ENCODE measurements at places on chromosomes 12 and 14.

GRCh38 chr14:32457213-32457920 lies 128.3 kb downstream of the AKAP6 start:
- no peak for DNase-seq

DNA sequence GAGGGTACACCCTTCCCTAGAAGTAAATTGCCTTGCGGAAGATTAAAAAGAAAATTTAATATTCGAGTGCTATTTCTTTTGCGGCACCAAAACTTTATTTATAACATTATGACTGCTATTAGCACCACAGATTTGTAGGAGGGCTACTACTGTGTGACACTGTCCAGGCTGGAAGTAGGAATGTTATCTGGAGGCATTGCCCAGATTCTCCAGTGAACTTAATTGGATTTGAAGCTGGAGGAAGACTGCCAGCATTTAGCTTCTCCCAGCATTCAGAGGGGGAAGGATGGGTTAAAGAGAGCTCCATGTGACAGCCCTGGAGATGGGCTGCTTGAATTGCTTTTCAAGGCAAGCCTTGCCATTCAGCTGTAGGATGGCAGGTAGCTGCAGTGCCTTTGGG lies 107.0 kb upstream of the RBM19 start:
- DNase-seq = no peak

GRCh38 chr14:106506881-106507305 lies 980.5 kb downstream of the TMEM121 start:
- peak; percentile 69 for DNase-seq

- DNase-seq = peak; percentile 37
Observed at GRCh38 chr12:132872975-132873421, 14.4 kb downstream of the CHFR start.

DNA sequence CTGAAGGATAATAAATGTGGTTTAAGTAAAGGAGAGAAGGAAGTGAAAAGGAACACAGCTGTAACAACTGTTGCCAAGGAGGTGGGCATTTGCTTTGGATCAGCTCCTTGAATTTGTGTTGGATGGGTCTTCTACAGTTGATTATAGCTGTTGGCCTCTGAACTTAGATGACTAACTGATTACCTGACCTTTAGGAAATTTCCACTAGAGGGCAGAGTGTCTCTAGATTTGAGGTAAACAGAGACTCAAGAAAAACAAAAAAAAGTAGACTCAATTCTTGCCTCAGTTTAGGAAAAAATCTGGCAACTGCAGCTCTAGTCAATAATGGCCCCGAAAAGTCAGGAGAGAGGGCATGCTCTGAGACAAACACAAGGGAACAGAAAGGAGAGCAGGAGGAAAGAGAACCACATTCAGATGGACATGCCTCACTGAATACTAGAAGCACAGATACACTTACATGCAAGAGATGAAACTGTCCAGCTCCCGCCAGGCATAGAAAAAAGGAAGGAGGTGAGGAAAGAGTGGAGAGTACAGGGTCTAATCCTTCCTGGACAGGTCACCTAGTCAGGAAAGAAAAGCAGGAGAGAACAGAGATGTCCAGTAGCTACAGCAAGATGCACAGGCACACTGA lies 20.6 kb downstream of the COX14 start:
- peak; percentile 37 for DNase-seq

GRCh38 chr12:98439981-98440581 lies 75.3 kb upstream of the TMPO start:
- no peak for DNase-seq

DNA sequence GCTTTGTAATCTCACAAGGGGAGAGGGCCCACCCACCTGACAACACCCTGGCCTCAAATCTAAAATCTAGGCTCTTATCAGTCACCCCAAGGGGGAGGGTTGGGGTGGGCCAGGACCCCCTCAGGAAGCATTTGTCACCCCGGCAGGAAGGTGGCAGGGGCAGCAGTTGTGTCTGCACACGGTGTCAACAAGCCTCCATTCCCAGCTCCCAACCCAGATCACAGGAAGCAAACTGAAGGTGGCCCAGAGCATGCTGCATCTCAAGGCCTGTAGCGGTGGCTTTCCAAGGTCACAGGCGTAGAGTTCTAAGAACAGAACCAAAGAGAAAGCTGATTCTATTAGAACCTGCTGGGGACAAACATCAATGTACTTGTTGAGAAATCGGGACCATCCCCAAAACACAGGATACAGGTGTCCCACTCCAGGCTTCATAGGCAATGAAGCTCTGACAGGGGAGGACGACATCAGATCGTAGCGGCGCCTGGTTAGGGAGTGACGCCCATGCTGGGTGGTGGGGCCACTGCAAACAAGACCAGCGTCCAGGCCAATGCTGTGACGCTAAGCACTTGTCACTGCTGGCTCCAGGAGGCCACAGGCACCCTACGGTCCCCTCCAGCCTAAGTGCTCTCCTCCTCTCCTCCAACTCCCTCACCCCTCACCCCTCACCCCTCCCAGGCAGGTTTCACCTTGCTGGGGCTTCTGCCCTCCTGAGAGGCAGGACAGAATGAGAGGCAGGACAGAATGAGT lies 52.9 kb downstream of the CCDC88C start:
- no peak for DNase-seq

- no peak for DNase-seq
Observed at GRCh38 chr12:91567100-91567485, 384.5 kb upstream of the DCN start.

DNA sequence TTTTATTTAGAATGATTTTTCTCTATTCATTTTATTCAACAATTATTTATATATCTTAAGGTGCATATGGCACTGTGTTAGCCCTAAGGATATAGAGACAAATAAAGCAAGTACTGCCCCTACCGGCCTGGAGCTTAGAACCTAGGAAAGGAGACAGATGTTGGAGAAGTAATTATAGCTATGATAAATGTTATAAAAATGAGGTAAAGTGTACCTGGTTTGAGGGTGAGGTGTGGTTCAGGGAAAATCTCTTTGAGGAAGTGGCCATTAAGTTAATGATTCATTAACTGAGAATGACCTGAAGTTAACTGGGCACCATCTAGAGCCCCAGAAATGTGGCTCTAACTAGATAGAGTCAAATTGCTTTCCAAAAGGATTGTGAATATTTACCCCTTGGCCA lies 31.9 kb downstream of the CDKL1 start:
- DNase-seq = no peak

DNA sequence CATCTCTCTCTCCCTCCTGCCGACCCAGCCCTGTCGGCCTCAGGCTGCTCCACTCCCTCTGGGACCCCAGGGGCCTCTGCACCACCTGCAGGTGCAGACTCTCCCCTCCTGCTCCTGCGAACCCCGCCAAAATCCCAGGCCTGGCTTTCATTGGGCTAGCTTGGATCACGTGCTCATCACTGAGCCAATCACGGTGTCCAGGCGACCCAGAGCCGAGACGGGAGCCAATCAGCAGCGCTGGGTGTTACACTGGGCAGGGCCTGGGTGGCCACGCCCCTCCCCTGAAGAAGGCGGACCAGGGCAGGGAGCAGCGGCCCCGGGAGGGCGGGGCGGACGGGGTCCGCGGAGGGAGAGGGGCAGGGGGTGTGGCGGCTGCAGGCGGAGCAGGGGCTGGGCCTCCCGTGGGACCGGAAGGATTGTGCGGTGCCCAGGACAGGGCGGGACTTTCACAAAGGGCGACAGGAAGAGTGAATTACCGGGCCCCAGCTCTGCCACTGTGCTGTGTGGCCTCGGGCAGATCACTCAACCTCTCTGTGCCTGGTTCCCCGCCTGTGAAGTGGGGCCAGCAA lies 66.6 kb upstream of the FBRSL1 start:
- DNase-seq = no peak

DNA sequence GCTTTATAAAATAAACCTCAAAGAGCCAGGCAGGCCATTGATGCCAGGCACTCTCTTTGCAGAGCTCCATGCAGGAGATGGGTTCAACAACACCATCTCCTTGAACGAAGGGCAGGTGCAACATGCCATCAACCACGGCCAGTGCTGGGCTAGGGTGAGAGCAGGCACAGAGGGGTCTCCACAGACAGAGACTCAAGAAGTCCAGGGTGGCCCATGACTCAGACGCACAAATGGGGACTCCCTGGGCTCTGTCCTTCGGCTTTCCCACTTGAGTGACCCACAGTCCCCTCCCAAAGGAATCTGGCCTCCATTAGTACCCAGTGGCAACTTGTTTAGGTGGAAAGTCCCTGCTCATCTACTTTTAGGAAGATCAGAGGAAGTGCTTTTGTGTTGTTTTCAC lies 124.4 kb upstream of the PZP start:
- no peak for DNase-seq

DNA sequence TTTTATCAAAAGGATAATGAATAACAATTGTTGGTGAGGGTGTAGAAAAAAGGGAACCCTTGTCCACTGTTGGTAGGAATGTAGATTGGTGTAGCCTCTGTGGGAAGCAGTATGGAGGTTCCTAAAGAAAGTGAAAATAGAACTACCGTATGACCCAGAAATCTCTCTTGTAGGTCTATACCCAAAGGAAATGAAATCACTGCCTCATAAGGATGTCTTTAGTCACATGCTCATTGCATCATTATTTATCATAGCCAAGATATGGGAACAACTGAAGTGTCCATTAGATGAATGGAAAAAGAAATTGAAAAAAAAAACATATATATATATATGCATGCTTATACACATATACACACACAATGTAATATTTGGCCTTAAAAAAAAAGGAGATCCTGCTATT lies 158.8 kb upstream of the NPAS3 start:
- DNase-seq = no peak

- no peak for DNase-seq
Observed at GRCh38 chr12:47753021-47754001, 5.4 kb downstream of the RAPGEF3 start.

DNA sequence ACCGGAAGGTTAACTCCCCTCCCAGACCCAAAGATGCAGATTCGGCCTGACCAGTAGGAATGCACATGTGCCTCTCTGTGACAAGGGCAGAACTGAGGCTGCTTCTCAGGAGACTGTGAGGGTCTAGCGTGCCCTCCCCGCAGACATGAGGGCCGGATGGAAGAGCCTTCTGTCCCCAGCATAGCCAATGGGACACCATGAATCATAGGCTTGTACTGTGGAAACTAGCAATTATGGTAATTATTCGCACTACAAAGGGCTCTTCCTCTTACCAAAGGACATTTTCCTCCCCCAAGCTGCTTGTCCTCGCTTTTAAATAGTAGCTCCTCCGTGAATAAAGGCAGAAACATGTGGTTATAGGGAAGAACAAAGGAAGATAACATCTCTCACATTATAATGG lies 6.2 kb downstream of the COA8 start:
- DNase-seq = no peak

DNA sequence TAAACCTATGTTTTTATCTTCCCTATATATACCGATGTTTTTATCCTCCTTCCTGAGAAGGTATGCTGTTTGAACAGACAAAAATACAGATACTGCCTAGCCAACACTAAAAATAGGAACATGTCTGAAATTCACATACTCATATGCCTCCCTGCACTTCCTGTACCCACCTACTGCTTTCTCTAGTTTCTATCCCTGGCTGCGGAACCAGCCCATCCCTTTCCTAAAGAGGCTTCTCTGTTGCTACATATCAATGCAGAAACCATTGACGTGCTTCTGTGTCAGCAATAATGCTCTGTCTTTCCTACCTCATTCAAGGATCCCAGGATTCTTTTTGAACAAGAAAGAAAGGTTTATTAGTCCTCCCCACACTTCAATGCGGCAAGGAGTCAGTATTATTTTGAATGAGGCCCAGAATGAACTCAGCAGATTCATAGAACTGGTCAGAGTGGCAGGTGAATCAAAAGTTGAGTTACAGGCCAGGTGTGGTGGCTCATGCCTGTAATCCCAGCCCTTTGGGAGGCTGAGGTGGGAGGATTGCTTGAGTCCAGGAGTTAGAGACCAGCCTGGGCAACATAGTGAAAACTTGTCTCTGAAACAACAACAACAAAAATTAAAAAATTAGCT lies 67.8 kb upstream of the NAP1L1 start:
- DNase-seq = no peak

GRCh38 chr14:59284059-59284458 lies 95.6 kb downstream of the DAAM1 start:
- DNase-seq = no peak

DNA sequence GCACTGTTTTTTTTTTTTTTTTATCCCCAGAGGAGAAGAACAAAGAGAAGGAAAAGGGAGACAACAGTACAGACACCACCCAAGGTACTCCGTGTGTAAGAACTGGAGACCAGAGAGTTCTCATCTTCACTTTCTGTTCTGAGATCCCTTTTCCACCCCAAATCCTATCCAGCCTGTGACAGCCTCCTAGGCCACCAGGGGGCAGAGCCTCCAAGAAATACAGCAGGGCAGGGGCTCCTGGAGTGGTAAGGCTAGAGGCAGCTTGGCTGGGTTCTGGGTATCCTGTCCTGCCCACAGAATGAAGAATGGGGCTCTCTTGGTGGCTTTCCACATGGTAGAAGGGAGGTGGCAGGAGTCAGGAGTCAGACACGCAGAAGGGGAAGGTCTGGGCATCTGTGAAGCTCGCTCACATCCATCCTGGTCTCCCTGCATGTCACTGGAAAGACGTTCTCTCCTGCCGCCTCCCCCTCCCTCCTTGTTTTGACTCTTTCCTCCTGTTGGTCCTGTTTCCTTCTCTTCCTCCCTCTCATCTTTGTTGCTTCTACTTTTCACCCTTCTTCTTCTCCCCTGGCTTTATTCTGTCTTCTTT lies 12.0 kb downstream of the CLSTN3 start:
- peak; percentile 44 for DNase-seq

GRCh38 chr14:80212023-80212397 lies 706 bp upstream of the DIO2 start:
- DNase-seq = no peak

DNA sequence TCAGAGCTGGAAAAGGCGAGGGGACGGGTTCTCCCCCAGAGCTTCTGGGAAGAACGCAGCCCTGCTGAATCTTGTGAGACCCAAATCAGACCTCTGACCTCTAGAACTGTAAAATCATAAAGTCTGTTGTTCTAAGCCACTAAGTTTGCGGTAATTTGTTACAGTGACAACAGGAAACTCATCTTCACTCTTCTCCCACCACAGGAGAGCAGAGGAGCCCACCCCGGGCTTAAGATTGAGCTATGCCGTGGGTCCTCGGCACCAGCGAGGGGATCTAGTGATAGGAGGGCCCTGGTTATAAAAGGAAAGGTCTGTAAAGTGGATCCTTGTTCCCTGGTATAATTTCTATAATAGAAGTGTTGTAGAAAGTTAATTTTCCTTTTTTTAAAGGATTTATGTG lies 7.6 kb downstream of the MLXIP start:
- DNase-seq = no peak

GRCh38 chr12:114506651-114507050 lies 100.7 kb upstream of the TBX5 start:
- no peak for DNase-seq

DNA sequence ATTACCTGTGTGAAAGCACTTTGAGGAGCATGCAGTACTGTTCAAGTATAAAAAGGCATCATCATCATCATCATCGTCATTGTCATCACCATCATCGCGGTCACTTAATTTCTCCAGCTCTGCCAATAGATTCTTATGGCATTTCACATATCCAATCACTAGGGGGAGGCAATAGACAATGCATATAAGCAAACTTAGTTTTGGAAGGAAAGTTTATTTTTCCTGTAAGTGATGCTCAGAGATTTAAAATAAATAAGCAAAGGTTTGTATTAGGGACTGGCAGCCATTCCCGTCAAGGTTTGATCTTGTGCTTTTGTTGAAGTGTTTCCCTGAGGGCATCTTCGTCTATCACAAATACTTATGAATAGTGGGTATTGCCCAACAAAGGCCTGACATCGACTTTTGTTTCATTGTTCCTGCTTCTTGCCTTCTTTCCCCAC lies 127.4 kb downstream of the KTN1 start:
- DNase-seq = no peak

GRCh38 chr14:55929136-55929535 lies 189.1 kb upstream of the PELI2 start:
- no peak for DNase-seq

All from CD4-positive, alpha-beta T cell treated with Interleukin-6 at 100 ng/mL for 8 hours (primary cell).